ENCODE measurements at places on chromosomes 6 and 20. TPM values are rescaled to one million over a fixed set of nuclear protein-coding genes. Genes with fewer than 3 reads are reported as not detected.

- no peak for DNase-seq
- no peaks in the 10 kb centered on the region for H3K27me3 ChIP-seq
- no peak overlapping the region for H3K4me3 ChIP-seq
- H3K4me1 ChIP-seq: no peaks in the 10 kb centered on the region
- H3K27ac ChIP-seq: no peak overlapping the region
Measured at GRCh38 chr6:114577109-114577508, 234.3 kb upstream of the HS3ST5 start.

DNA sequence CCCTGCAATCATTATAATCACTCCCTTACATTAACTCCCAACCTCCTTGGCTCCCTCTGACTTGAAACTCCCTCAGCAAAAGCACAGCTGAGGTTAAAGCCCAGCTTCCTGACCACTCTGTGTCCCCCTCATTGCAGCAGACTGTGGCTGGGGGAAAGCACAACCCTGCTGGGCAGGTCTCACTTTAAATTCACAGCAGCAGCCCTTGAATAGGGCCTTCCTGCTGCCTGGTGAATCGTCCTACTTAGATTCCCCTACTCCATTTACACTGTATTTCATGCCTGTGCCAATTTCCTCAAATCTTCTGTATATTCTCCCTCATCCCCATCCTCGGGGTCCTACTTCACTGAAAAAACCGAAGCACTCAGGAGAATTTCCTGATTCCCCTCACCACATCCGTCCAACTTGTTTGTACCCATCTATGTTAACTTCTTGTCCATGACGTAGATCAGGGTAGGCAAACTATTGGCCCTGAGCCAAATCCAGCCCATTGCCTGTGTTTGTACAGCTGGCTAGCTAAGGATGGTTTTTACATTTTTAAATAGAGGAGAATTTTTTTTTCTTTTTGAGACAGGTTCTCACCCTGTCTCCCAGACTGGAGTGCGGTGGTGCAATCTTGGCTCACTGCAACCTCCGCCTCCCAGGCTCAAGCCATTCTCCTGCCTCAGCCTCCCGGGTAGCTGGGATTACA, 31.5 kb upstream of the GCM1 start:
- DNase-seq: no peak
- H3K27me3 ChIP-seq: no peaks in the 10 kb centered on the region
- H3K27ac ChIP-seq: no peak overlapping the region
- H3K4me3 ChIP-seq: no peak overlapping the region
- no peaks in the 10 kb centered on the region for H3K4me1 ChIP-seq
- no peaks in the 10 kb centered on the region for H3K36me3 ChIP-seq

DNA sequence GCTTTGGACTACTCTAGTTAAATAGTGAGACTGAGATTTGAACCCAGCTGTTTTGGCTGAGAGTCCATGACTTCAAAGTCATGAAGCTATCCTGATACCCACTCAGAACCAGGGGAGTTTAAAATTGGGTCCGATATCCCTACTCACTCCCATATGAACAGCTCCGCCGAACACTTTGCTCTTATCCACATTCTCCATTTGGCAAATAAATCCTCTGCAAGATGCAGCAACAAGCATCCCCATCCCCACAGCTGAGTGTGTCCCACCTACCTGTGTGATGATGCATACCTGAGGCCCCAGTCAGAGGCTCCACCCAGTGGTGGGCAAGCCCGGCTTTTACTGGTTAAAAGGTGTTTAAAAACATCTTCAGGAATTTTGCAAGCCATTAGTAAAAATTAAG, 108.3 kb upstream of the SLC24A3 start:
- H3K36me3 ChIP-seq: no peaks in the 10 kb centered on the region
- H3K27ac ChIP-seq: no peak overlapping the region
- H3K4me3 ChIP-seq: no peak overlapping the region
- no peak for DNase-seq
- no peaks in the 10 kb centered on the region for H3K27me3 ChIP-seq

- peak overlapping the region; percentile 84 for H3K4me3 ChIP-seq
- peak; percentile 67 for DNase-seq
- H3K27me3 ChIP-seq: no peaks in the 10 kb centered on the region
- H3K36me3 ChIP-seq: no peaks in the 10 kb centered on the region
Measured at GRCh38 chr6:26521600-26522391, 16.4 kb upstream of the HMGN4 start.

DNA sequence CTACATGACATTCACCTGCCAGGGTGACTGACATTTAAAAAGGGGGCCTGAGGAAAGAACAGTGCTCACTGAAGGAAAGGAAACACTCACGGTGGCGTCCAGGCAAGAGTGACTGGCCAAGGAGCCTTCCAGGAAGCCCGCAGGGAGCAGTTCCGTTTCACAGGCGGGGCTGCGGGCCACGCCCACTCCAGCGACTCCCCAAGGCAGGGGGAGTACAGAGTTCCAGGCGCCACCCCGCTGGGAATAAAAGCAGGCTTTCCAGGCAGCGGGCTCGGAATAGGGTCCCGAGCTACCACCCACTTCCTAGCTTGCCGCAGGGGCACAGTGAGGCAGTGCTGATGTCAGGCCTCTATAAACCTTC, 34.2 kb downstream of the PKIG start:
- H3K27me3 ChIP-seq: no peaks in the 10 kb centered on the region
- H3K27ac ChIP-seq: peak overlapping the region; percentile 82
- no peak for DNase-seq
- H3K4me1 ChIP-seq: peaks cover 29% of the 10 kb centered on the region
- peaks cover 54% of the 10 kb centered on the region for H3K36me3 ChIP-seq

GRCh38 chr6:11806561-11807317, 28.1 kb upstream of the ADTRP start:
- H3K27ac ChIP-seq: no peak overlapping the region
- H3K27me3 ChIP-seq: no peaks in the 10 kb centered on the region

DNA sequence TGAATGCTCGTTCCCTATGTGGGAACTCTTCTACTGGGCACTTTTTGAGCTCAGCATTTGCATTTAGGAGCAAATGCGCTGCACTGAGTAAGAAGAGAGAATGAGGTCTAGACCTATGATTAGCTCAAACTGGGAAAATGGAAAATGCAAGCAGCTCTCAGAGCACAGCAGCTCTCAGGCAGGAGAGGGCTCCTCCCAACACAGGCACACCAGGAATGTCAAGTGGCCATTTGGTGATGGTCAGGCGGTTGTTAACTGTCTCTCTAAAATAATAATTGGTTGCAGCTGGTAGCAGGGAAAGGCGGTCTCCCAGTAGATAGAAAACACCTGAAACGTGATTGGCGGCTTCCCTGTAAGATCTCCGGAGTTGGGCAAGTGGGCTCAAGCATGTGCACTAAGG, 162.0 kb upstream of the ECI2 start:
- H3K36me3 ChIP-seq: no peaks in the 10 kb centered on the region
- H3K27me3 ChIP-seq: no peaks in the 10 kb centered on the region
- H3K4me3 ChIP-seq: no peak overlapping the region
- DNase-seq: no peak
- no peak overlapping the region for H3K27ac ChIP-seq
- peaks cover 4% of the 10 kb centered on the region for H3K4me1 ChIP-seq

DNA sequence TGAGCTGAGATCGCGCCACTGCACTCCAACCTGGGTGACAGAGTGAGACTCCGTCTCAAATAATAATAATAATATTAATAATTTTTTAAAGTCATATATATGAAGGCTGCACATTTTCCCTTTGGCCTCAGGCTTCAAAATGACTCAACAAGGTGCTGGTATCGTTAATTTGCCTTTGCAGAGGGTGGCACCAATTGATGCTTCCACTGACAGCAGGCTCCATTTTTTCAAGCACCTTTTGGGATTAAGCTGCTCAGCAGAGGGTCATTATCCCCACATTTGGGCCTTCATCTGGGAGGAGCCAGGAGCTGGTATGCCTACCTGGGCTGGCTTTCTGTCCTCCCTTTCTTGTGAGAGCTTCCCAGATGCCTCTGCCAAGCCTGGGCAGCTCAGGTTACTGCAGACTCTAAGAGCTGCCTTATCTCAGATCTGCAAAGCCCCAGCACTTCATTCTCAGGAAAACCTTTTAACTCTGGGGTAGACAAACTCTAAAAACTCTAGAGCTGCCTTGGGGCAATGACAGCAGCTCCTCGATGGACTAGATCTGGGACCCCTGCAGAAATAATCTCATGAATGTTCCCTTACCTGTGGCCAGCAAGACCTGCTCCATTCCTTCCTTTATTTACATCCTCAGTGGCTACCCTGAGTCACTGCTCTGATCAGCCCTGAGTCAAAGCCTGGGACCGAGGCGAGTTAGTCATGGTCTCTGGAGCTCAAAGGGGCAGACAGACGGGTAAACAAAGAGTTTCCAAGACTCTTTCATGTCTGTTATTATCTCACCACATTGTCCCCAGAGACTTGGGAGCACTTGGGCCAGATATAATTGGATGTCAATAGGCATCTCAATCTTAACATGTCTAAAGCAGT, 80.0 kb upstream of the EYA2 start:
- H3K27ac ChIP-seq: no peak overlapping the region
- H3K27me3 ChIP-seq: peaks cover 23% of the 10 kb centered on the region
- H3K4me3 ChIP-seq: no peak overlapping the region
- no peaks in the 10 kb centered on the region for H3K36me3 ChIP-seq
- no peak for DNase-seq

GRCh38 chr6:128230267-128230989, 290.0 kb downstream of the PTPRK start:
- no peaks in the 10 kb centered on the region for H3K4me1 ChIP-seq
- no peak overlapping the region for H3K27ac ChIP-seq
- no peaks in the 10 kb centered on the region for H3K36me3 ChIP-seq
- H3K4me3 ChIP-seq: no peak overlapping the region

- no peaks in the 10 kb centered on the region for H3K27me3 ChIP-seq
- no peak overlapping the region for H3K4me3 ChIP-seq
- H3K27ac ChIP-seq: no peak overlapping the region
- no peak for DNase-seq
Measured at GRCh38 chr6:2775003-2775402, 9.8 kb downstream of the WRNIP1 start.

GRCh38 chr6:150730801-150731457, 131.2 kb downstream of the PLEKHG1 start:
- no peak for DNase-seq
- H3K4me3 ChIP-seq: no peak overlapping the region
- no peaks in the 10 kb centered on the region for H3K36me3 ChIP-seq
- H3K4me1 ChIP-seq: no peaks in the 10 kb centered on the region
- no peaks in the 10 kb centered on the region for H3K27me3 ChIP-seq

GRCh38 chr20:54267483-54268003, 59.7 kb downstream of the PFDN4 start:
- no peak for DNase-seq
- H3K27me3 ChIP-seq: no peaks in the 10 kb centered on the region
- H3K4me1 ChIP-seq: no peaks in the 10 kb centered on the region
- no peak overlapping the region for H3K4me3 ChIP-seq
- H3K36me3 ChIP-seq: no peaks in the 10 kb centered on the region

GRCh38 chr20:57432862-57433491, 41.8 kb downstream of the RBM38 start:
- peak; percentile 85 for DNase-seq
- no peaks in the 10 kb centered on the region for H3K27me3 ChIP-seq
- H3K36me3 ChIP-seq: no peaks in the 10 kb centered on the region
- H3K4me3 ChIP-seq: no peak overlapping the region
- peak overlapping the region; percentile 96 for H3K27ac ChIP-seq

- peak overlapping the region; percentile 91 for H3K27ac ChIP-seq
- H3K27me3 ChIP-seq: no peaks in the 10 kb centered on the region
- no peak for DNase-seq
Measured at GRCh38 chr20:62624325-62624690, 18.0 kb upstream of the SLCO4A1 start.

DNA sequence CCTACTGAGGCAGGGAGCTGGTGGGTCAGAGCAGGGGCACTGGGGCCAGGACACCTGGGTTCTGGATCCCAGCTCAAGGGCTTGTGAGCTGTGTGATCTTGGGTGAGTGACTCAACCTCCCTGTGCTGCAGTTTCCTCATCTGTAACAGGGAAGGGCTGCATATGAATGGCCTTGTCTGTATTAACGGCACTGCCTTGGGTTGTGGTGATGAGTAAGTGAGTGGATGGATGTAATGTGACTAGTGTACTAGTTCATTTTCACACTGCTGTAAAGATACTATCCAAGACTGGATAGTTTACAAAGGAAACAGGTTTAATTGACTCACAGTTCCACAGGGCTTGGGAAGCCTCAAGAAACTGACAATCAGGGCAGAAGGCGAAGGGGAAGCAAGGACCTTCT, 233.5 kb downstream of the TAF4 start:
- H3K4me1 ChIP-seq: no peaks in the 10 kb centered on the region
- no peak overlapping the region for H3K4me3 ChIP-seq
- H3K27ac ChIP-seq: no peak overlapping the region
- DNase-seq: no peak
- no peaks in the 10 kb centered on the region for H3K36me3 ChIP-seq

- H3K27ac ChIP-seq: peak overlapping the region; percentile 99
- H3K36me3 ChIP-seq: no peaks in the 10 kb centered on the region
- H3K4me1 ChIP-seq: peaks cover 25% of the 10 kb centered on the region
- no peak overlapping the region for H3K4me3 ChIP-seq
Measured at GRCh38 chr20:50429412-50429811, 80.8 kb upstream of the PTPN1 start.

DNA sequence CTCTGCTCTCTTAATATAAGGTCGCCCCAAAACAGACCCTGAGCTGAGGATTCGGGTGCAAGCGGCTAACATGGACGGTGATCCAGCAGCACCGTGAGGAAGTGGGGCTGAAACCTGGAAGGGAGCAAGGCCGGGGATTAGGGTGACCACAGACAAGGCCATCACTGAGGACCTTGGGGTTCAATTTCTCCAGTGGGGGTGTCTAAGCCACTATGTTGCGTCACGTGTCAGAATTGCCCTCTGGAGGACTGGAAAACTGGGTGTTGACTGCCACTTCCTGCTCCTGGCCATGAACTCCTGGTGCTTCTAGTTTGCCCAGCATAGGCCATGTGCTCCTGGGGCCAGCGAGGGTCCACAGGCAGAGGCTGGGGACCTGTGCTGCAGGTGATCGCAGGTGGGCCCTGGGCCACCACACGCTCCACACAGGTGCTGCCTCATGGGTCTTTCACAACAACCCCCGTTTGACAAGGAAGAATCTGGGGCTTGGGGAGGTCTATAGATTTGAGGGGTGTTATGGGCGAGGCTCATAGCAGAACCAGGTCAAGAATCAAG, 101.9 kb downstream of the CDH26 start:
- peak overlapping the region; percentile 93 for H3K27ac ChIP-seq
- H3K4me1 ChIP-seq: peaks cover 58% of the 10 kb centered on the region
- no peak overlapping the region for H3K4me3 ChIP-seq

DNA sequence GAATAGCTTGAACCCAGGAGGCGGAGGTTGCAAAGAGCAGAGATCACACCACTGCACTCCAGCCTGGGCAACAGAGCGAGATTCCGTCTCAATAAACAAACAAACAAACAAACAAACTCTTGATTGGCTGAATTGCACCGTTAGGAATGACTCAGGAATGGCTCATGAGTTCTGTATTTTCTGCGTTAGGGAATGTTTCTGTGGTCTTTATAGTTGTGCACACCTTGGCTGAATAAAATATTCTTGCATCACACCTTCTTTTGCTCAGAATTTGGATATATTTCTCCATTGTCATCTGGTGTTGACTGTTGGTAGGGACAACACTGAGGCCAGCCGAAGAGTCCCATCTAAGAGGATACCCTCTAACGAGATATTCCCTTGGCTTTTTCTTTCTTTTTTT, 19.6 kb upstream of the PI16 start:
- no peak for DNase-seq
- no peak overlapping the region for H3K4me3 ChIP-seq
- H3K36me3 ChIP-seq: no peaks in the 10 kb centered on the region
- no peak overlapping the region for H3K27ac ChIP-seq
- peaks cover 9% of the 10 kb centered on the region for H3K4me1 ChIP-seq

GRCh38 chr20:47148059-47148458, 208.4 kb downstream of the ZMYND8 start:
- H3K27ac ChIP-seq: no peak overlapping the region
- no peaks in the 10 kb centered on the region for H3K4me1 ChIP-seq
- no peaks in the 10 kb centered on the region for H3K27me3 ChIP-seq
- H3K4me3 ChIP-seq: no peak overlapping the region
- no peak for DNase-seq

Gene KIFC1
- total RNA-seq: 0.64 TPM

Gene RCAN2
- total RNA-seq: 88.8 TPM

Gene GSTA3
- total RNA-seq: not detected

Gene KHDC1L
- total RNA-seq: not detected

Gene CEP43
- total RNA-seq: 8.3 TPM

Gene MATN4
- not detected for total RNA-seq
